ENCODE measurements at places on chromosomes 3 and 15.

DNA sequence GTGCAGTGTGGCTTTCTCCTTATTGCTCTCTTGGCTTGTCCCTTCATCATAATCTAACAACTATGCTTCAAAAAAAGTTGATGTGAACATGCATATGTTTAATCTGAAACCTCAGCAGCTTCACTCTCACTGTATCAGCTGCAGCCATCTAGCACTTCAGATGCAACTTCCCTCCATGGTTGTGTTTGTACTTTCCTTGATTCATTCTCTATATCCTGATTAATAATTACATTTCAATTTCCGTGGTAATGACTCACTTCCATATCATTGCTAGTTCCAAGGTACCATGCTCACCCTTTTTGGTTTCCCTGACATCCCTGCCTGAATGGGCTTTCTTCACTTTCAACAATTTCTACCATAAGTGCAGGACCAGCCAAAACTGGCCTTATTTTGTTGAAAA lies 51.2 kb downstream of the MDFIC2 start:
- DNase-seq, result no peak

GRCh38 chr15:33083232-33084081 lies 111.1 kb downstream of the FMN1 start:
- DNase-seq, result peak; percentile 48

GRCh38 chr3:134762016-134762415 lies 33.0 kb upstream of the EPHB1 start:
- DNase-seq, result no peak

DNA sequence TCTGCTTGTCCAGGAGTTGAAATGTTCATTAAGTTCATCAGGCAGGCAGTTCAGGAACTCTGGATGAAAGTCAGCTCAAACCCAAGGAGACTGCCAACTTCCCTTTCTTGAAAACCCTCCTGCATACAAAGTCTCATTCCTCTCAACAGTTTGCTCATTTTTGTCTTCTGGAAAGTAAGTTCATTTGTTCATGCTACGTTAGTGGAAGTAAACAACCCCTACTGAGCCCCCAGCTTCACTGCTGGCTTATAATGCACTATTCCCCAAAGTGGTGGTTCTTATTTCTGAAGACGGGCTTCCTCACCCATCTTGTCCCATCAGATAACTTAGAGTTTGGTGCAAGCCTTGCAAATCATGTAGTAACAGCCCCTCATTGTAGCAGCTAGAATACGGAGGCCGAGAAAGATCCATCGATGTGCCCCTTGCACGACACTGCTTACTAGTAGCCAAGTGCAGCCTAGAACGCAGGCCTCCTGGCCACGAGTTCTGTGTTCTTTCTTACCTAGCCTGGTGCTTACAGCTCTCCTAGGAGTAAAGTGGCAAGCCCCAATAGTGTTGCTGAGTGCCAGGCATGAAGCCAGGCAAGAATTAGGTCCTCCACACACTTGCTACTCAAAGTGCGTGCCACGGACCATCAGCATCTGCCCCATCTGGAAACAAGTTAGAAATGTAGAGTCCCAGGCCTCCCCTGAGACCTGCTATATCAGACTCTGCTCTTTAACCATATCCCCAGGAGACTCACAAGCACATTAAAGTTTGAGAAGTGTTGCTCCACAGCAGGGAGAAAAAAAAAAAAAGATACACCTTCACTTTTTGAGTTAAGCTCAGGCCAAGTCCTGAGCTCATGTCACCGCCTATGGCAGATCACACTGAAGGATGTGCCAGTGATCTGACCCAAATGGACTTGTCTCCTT lies 82.5 kb downstream of the RFTN1 start:
- DNase-seq, result no peak

GRCh38 chr3:125479091-125479490 lies 40.9 kb downstream of the SNX4 start:
- DNase-seq, result no peak

DNA sequence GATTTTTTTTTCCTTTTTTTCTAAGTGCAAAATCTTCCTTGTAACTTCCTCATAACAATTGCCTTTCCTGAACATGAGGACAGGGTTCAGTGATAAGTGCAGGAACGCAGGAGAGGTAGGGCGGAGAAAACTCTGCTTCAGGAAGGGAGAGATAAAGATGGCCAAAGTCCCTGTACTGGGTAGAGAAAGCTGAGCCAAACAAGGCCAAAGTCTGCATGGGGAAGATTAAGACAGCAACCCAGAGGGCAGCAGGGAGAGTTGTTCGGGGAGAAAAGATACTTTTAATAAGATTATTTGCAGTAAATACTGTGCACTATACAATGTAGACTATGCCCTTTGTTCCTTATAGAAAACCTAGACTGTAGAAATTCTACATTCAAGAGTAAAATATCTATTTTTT lies 55.4 kb upstream of the LRRFIP2 start:
- no peak for DNase-seq

DNA sequence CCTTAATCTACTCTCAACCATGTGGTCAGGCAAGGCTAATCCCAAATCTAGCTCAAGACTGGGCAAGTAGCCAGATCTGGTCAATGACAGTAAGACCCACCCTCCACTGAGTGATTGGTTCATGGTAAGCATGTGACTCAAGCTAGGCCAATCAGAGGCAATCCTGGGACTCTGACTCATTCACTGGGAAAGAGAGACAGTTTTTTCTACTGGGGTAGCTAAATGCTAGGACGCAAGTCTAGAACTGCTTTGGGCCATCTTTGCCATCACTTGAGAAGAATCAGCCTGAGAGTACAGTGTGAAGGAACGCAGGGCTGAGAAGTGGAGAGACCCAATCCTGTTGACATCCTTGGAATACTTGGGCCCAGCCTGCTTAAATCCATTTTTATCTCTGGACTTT lies 9.4 kb upstream of the RAD18 start:
- DNase-seq, result no peak

GRCh38 chr3:101779822-101780381 lies 891 bp downstream of the NXPE3 start:
- no peak for DNase-seq

DNA sequence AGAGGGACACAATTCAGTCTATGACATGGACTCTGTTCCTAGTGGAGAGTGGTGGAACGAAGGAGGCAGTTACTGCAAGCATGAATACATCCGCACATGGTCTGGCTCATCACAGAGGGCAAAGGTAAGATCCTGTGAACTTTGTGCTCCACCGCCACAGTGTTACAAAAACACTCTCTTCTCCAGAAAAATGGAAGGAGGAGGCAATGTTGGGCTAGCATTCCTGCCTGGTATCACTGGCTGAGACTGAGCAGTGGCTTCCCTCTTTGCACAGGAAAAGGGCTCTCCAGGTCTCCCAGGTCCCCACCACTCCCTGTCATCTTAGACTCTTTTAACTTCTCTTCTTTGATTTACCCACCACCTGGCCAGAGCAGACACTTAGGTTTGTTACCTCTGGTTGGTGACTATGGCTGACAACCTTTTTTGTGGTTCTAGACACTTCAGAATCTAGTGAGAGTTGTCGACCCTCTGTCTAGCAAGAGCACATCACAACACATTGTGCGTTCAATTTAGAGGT lies 1.5 kb upstream of the EEFSEC start:
- no peak for DNase-seq

- no peak for DNase-seq
Measured at GRCh38 chr3:78141269-78141668, 1101.4 kb downstream of the ROBO2 start.

DNA sequence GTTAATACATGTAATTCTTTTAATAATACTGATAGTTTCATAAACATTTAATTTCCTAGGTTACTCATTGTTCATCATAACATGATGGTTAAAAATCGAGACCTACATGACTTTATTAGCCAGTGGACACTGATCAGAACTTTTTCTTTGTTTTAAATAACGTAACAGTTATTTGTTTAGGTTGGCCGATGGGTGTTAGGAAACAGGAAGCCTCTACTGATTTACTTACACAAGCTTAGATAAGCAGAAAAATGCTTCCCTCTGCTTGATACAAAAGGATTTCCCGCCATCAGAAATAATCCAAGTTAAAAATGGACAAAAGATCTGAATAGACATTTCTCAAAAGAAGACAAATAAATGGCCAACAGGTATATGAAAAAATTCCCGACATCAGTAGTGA lies 16.6 kb upstream of the APH1B start:
- no peak for DNase-seq

DNA sequence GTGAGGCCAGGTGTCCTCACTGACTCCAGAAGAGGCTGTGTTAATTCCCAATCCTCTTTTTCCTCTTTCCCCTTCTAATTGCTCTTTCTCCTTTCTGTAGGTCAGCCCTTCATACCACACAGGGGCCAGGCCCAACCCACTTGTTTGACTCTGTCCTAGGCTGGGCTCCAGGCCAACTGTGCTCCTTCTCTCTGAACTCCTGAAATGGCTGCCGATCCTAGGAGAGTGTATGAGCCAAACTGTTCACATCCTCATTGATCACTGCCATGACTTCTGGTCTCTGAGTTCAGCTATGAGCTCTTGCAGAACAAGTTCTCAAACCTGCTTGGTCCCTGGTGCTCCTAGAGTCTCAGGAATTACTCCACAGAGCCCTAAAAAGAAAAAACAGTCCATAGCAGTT lies 145.1 kb downstream of the VGLL4 start:
- peak; percentile 47 for DNase-seq

DNA sequence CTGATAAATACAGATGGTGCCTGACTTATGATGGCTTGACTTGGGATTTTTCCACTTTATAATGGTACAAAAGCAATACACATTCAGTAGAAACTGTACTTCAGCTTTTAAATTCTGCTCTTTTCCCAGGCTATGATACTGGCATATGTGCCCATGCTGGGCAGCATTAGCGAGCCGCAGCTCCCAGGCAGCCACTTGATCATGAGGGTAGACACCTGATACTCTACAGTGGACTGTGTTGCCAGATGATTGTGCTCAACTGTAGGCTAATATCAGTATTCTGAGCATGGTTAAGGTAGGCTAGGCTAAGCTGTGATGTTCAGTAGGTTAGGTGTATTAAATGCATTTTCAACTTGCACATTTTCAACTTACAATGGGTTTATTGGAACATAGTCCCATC lies 17.7 kb upstream of the FEM1B start:
- no peak for DNase-seq

- no peak for DNase-seq
Measured at GRCh38 chr3:43128464-43128863, 22.6 kb upstream of the POMGNT2 start.

DNA sequence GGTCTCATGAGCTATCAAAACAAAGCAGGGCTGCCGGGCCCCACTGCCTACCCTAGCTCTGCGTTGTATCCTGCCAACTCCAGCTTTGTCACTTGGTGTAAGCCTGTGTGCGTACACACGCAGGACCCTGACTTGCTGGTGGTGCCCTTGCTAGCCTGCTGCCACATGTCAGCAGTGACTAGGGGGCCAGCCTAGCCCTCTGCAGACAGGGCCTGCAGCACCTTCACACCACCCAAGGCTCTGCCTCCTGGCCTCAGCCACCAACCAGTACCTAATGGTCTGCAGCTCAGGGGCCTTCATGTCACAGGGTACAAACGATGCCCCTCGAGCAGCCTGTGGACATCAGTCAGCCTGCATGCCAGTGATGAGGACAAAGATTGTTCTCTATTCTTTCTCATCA lies 30.1 kb upstream of the DUSP7 start:
- no peak for DNase-seq

- DNase-seq, result no peak
Measured at GRCh38 chr15:74807282-74807681, 5.4 kb upstream of the LMAN1L start.

DNA sequence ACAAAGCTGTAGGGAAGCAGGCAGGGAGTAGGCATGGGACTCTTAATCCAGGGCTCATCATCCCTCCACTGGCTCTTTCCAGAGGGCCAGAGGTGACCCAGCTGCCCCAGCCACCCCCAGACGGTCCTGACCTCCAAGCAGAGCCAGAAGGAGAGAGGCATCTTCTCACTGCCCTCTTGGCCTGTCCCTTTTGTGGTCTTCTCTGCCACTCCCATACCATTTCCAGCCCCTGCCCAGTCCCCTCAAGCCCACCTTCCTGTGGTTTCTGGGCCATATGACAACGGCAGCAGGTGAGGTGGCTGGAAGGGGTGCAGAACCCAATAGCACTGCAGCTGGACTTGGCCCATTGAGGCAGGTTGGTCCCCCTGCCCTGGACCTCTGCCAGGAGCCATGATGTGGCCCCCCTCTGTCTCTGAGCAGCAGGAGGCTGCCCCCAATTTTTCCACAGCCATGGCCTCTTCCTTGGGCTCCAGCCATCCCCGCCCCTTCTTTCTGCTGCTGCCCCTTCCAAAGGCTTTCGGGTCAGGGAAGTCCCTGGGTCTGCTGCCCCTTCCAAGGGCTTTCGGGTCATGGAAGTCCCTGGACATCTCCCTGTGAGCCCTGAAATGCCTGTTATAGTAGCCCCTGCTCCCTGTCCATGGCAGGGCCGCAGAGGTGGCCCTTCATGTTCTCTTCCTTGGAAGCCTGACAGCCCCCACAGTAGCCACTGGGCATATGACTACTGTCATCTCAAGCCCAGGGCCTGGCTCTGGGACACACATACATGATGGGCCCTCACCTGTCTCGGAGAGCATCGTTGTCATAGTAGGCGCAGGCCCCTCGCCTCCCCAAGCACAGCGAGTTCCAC lies 39.5 kb upstream of the RAB6B start:
- DNase-seq, result no peak

DNA sequence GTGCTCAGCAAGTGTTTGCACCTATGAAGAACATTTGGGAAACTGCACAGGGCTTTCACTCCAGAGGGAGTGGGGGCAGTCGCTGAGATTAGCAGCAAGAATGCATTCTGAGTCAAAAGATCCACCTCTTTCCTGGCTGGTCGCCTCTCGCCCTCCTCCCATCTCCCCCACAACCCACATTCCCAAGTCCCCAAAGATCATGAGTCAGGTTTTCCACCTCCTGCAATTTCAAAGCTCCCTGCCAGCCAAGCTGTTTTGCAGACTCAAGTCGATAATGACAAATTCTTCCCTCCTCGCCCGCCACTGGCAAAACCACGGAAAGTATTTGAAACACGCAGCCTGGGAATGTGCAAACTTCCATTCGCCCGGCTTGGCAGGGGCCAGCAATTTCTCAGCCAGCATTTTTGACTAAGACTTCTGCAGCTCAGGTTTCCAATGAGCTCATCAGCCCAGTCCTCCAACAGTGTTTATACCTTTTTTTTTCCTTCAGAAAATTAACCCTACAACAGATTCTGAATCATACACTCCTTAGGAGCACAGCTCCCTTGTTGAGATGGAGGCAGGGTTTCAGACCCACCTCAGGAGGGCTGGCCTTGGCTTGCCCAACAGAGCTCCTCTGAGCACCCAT lies 181.4 kb downstream of the SMAD6 start:
- peak; percentile 95 for DNase-seq
